ENCODE measurements at places on chromosomes 2 and 18. TPM values are rescaled to one million over a fixed set of nuclear protein-coding genes. Genes with fewer than 3 reads are reported as not detected.

DNA sequence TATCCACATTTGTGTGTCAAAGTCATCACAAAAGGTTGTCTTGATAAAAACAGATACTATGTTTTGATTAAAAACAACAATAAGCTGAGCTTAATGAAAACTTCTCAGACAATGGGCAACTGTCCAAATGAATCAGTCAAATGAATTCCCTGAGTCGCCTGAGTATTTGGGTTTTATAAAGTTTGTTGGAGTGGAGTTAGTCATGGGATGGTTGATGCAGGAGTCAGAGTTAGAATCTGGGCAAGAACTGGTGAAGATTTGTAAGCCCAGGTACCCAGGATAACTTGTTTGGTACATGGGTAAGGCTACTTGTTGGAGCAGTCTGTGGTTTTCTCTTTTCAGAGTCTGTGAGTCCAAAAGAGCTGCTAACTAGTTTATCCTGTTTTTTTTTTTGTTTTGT, 34.4 kb upstream of the RAPGEF4 start:
- H3K36me3 ChIP-seq, result no peaks in the 10 kb centered on the region
- peaks cover 16% of the 10 kb centered on the region for H3K27me3 ChIP-seq
- no peak for DNase-seq

DNA sequence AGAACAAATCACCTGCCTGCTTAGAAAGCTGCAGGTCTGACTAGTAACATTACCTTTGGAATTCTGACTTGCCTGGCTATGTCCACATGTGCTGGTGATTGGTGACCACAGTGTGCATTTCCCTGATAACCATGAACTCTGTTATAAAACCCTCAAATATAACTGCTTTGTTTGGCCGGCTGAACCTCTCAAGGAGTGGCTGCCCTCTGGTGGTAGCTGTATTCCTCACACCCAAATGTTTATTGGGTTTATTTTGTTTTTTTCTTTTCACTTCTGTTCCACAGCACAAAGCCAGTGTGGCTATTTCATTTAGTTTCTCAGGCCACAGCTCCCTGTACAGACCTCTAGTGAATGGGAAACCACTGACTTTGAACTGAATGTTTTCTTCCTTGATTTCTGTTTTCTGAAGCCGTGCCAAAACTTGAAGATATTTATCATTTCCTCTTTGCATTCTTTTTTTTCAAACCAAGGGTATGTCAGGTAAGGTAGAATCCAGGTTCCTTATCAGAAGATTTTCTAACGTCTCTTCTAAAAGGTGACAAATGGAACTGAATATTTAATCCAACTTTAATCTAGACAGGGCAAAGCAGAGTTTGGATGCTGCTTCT, 549.0 kb upstream of the VRK2 start:
- no peak overlapping the region for H3K27ac ChIP-seq
- H3K27me3 ChIP-seq, result no peaks in the 10 kb centered on the region
- DNase-seq, result peak; percentile 4
- no peaks in the 10 kb centered on the region for H3K36me3 ChIP-seq
- peaks cover 4% of the 10 kb centered on the region for H3K4me1 ChIP-seq
- H3K4me3 ChIP-seq, result no peak overlapping the region

GRCh38 chr2:221124532-221125240, 447.4 kb downstream of the EPHA4 start:
- H3K27me3 ChIP-seq, result peaks cover 24% of the 10 kb centered on the region
- no peak overlapping the region for H3K27ac ChIP-seq
- no peak overlapping the region for H3K4me3 ChIP-seq
- H3K4me1 ChIP-seq, result no peaks in the 10 kb centered on the region
- H3K36me3 ChIP-seq, result peaks cover 5% of the 10 kb centered on the region

DNA sequence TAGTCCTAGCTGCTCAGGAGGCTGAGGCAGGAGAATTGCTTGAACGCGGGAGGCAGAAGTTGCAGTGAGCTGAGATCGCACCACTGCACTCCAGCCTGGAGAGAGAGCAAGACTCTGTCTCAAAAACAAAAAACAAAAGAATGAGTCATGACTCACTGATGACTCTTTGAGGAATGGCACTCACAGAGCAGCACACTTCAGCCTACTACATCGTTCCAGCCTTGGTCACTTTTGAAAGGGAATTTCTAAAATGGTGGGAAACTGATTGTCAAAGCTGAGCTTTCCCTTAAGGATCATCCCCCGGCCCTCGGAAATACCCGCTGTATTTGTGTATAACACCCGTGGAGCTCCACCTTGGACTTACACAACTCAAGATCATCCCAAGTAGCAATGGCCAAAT, 217.3 kb upstream of the HS6ST1 start:
- no peaks in the 10 kb centered on the region for H3K36me3 ChIP-seq
- H3K4me1 ChIP-seq, result no peaks in the 10 kb centered on the region
- H3K4me3 ChIP-seq, result no peak overlapping the region
- H3K27ac ChIP-seq, result no peak overlapping the region
- DNase-seq, result no peak

DNA sequence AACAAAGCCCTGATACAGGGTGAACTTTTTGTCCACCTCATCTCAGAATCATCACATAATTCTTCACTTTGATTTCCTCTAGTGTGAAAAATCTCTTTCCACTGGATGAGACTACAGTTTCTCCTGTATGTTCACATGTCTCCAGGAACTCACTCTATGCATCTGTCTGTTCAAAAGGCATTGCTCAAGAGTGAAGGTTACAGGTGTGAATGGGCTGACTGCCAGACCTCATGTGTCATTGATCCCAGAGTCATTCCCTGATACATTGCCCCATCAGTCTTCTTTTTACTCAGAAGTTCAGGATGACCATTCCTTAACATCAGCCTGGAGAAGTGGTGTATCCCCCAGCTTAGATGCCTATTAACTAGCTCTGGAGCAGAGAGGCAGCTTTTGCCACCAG, 4.4 kb upstream of the DSC3 start:
- no peaks in the 10 kb centered on the region for H3K4me1 ChIP-seq
- no peak overlapping the region for H3K27ac ChIP-seq
- no peak overlapping the region for H3K4me3 ChIP-seq
- DNase-seq, result no peak
- H3K36me3 ChIP-seq, result no peaks in the 10 kb centered on the region
- peaks cover 26% of the 10 kb centered on the region for H3K27me3 ChIP-seq

GRCh38 chr2:70472221-70472890, 81.3 kb downstream of the TGFA start:
- no peak overlapping the region for H3K27ac ChIP-seq
- H3K36me3 ChIP-seq, result no peaks in the 10 kb centered on the region
- H3K4me3 ChIP-seq, result no peak overlapping the region
- no peak for DNase-seq
- peaks cover 50% of the 10 kb centered on the region for H3K4me1 ChIP-seq
- peaks cover 5% of the 10 kb centered on the region for H3K27me3 ChIP-seq

GRCh38 chr18:32439802-32440201, 30.9 kb downstream of the GAREM1 start:
- H3K4me3 ChIP-seq, result no peak overlapping the region
- peaks cover 8% of the 10 kb centered on the region for H3K27me3 ChIP-seq
- no peak for DNase-seq

DNA sequence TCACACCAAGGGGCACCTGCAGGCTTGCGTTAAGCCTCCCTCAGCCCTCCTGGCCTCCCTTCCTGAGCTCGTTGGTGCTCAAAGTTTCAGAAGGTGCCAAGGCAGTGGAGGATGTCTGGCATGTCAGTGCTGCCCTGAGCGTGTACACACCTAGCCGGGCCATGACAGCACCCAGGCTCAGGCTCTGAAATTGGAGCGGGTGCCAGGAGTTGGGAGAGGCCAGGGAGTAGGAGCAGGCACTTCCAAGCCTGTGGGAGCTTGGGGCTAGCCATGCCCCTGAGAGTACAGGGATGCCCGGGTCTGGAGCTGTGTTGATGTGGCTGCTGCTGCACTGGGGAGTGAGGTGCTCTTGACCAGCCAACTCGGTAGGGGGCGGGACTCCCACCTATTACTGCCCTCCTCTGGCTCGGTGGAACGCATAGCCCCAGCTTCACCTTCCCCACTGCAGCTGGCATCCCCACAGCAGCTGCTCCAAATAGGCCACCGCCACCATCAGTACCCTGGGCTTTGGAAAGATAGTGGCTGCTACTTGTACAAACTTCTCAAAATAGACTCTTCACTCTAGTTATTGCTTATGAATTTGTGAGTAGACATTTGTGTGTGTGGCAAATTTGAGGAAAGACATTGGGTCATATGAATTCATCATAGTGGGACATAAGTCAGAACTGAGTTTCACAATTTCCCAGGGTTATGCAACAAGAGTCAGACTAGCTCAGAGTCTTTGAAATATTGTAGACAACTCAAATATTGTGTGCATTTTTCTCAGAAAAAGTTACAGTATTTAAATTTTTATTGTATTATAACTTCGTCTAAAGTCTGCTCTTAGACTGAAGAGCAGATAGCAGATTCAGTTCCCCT, 6.8 kb upstream of the PCARE start:
- H3K27me3 ChIP-seq, result no peaks in the 10 kb centered on the region
- H3K36me3 ChIP-seq, result no peaks in the 10 kb centered on the region
- no peak for DNase-seq
- H3K4me3 ChIP-seq, result no peak overlapping the region

DNA sequence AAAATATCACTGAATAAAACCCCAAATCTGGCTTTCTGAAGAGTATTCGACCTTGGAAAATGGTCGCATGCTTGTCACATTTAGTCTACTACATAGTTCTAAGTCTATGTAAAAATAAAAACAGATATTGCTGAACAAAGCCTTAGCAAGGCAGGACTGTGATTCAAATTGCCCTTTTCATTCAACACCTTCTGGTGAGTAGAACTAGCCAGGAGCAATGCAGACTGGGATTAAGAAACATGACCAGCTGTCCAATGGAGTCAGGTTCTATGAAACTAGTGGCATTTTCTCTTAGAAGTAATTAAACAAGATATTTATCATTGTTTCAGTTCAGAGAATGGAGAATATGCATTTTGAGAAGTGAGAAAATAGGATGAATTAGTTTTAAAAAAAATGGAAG, 1260.5 kb upstream of the ACVR2A start:
- H3K36me3 ChIP-seq, result no peaks in the 10 kb centered on the region
- no peaks in the 10 kb centered on the region for H3K4me1 ChIP-seq
- no peak overlapping the region for H3K27ac ChIP-seq
- no peak for DNase-seq
- no peak overlapping the region for H3K4me3 ChIP-seq

GRCh38 chr18:37672932-37673595, 107.5 kb upstream of the CELF4 start:
- no peak overlapping the region for H3K27ac ChIP-seq
- H3K4me3 ChIP-seq, result no peak overlapping the region
- no peak for DNase-seq

DNA sequence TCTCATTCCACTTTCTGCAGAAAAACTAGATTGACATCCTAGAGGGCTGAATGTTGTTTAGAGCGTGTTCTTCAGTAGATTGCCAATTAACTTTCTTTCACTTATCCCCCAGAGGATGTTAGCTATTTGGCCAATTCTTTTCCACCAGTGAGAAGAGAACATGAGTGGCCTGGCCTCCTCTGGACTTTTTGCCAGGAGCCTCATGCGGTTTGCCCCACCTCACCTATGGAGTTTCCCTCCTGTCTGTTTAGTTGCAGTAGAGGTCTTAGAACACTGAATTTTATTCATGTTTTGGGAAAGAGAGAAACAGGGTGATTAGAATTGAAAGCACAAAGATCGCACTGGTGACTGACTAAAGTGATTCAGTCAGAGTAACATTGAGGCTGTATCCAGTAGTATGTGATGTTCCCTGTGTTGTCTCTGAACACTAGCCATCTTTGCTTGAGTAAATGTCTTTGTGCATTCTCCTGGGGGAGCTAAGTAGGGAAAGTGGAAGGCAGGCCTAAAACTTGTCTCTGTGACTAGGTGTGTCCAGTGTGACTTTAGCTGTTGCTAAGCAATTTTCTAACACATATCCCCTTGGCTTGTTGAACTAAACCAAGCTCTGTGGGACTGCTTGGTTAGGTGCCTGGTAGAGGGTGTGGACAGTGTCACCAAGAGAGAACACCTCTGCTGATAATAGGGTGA, 34.0 kb downstream of the UGP2 start:
- H3K4me3 ChIP-seq, result no peak overlapping the region
- DNase-seq, result no peak
- H3K4me1 ChIP-seq, result no peaks in the 10 kb centered on the region
- H3K27me3 ChIP-seq, result no peaks in the 10 kb centered on the region

DNA sequence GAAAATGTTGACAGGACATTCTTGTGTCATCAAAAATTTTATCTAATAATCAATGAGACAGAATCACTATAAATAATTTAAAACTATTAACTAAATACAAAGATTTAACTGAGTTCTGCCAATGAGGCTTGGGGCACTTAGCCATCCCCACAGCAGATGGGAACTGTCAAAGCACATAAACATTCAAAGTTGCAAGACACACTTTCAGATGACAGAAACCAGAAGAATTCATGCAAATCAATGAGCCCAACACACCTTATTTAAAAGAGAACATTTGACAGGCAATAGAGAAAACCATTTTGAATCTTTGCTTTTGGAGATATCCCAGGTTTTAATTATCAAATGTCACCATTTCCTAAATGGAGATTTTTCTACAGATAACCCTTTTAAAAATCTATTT, 566.2 kb downstream of the IRS1 start:
- no peaks in the 10 kb centered on the region for H3K36me3 ChIP-seq
- no peak overlapping the region for H3K4me3 ChIP-seq
- no peak overlapping the region for H3K27ac ChIP-seq

DNA sequence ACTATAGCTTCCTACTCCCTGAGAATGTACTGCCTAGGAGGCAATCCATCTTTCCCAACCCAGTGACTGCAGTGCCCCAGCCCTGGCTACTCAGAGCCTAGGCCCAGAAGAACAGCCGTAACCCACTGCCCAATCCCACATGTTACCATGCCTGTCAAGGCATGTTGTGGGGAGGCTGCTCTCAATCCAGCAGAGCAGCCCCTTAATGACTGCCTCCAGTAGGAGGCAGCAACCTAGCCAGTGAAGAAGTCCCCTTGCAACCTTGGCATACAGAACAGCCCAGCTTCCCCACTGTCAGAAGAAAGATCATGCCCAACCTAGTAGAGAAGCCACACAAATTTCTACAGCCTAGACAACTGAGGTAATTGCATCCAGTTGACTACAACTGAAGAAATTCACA, 44.2 kb upstream of the CDH7 start:
- no peaks in the 10 kb centered on the region for H3K36me3 ChIP-seq
- DNase-seq, result no peak
- no peak overlapping the region for H3K4me3 ChIP-seq
- no peaks in the 10 kb centered on the region for H3K4me1 ChIP-seq

DNA sequence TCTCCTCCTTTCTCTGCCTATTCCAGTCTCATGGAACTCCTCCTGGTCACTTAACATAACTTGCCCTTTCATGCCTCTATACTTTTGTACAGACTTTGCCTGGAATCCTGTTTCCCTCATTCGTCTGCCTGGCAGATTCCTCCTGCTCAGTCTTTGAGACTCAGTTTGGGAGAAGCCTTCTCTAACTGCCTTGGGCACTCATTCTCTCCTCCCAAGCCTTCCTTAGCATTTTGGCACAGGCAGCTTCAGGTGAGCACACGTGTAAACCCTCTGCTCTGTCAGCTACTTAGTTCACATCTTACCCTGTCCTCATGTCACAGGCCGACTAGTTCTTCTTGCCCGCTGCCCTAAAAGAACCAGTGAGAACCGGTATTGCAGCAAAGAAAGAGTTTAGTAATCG, 6.0 kb upstream of the FAM98A start:
- H3K4me3 ChIP-seq, result no peak overlapping the region
- H3K4me1 ChIP-seq, result peaks cover 5% of the 10 kb centered on the region
- DNase-seq, result no peak
- no peak overlapping the region for H3K27ac ChIP-seq

ATP8B1 gene
- 0.04 TPM for polyA plus RNA-seq

KLHL41 gene
- polyA plus RNA-seq, result not detected

HOXD12 gene
- polyA plus RNA-seq, result not detected

PAIP2B gene
- 3.7 TPM for polyA plus RNA-seq

GCKR gene
- not detected for polyA plus RNA-seq

SCN7A gene
- polyA plus RNA-seq, result not detected

CYBRD1 gene
- 0.50 TPM for polyA plus RNA-seq

All from naive B cell (primary cell).